CD8-positive, alpha-beta memory T cell (primary cell): ENCODE measurements at places on chromosomes 4 and X.

- no peak overlapping the region for H3K27ac ChIP-seq
- H3K4me3 ChIP-seq: no peak overlapping the region
- no peaks in the 10 kb centered on the region for H3K36me3 ChIP-seq
- no peaks in the 10 kb centered on the region for H3K4me1 ChIP-seq
Observed at GRCh38 chr4:3030566-3031356, 43.6 kb downstream of the HTT-AS start.

DNA sequence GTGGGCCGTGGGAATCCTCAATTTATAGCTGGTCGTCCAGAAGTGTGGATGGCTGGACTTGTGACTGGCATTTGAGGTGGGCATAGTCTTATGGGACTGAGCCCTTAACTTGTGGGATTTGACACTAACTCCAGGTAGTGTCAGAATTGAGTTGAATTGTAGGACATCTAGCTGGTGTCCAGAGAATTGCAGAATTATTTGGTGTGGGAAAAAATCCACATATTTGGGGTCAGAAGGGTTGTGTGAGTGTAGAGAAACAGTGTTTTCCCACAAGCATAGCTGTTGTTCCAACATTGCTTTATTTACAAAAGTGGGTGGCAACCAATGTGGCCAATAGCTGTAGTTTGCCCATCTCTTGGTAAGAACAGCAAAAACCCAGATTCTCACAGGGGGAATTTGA is 91.3 kb downstream of the MOSPD2 start:
- no peaks in the 10 kb centered on the region for H3K27me3 ChIP-seq
- H3K4me3 ChIP-seq: no peak overlapping the region
- H3K36me3 ChIP-seq: no peaks in the 10 kb centered on the region
- DNase-seq: no peak
- no peak overlapping the region for H3K27ac ChIP-seq

DNA sequence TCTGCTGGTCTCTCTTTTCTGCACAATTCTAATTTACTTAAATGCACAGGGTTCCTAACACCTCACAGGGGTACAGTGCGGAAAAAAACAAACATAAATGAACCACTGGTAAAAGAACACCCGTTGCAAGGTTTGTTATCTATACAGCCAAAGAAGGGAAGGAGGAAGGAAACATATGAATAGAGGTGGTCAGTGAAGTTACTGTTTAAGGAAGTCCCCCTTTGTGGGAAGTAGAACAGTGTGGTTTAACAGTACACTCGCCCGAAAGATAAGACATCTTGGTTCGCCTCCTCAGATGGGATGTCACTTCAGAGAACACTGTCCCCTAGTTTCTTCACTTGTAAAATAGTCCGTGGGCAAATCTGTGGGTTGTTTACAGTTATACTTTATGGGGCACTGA is 57.5 kb downstream of the TEC start:
- H3K4me1 ChIP-seq: no peaks in the 10 kb centered on the region
- no peak overlapping the region for H3K27ac ChIP-seq
- H3K36me3 ChIP-seq: no peaks in the 10 kb centered on the region

- no peaks in the 10 kb centered on the region for H3K36me3 ChIP-seq
- no peaks in the 10 kb centered on the region for H3K27me3 ChIP-seq
- no peak for DNase-seq
- H3K27ac ChIP-seq: peak overlapping the region; percentile 63
Observed at GRCh38 chrX:130165181-130165702, 399 bp downstream of the AIFM1 start.

DNA sequence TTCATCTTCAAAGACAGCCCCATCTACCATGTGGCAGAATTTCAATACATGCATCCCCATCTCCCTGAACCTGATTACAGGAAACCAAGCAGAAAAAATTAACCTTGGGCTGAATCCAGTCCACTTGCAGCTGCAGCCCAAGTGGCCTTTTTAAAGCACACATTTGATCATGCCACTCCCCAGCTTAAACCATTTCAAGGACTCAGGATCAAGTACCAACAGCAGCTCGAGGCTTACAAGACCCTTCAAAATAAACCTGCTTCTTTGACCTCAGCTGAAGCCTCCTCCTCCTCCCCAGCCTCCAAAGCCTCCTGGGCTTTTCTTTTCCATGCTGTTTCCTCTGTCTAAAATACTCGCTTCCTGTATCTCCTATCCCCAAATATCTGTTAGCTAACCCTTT is 50.7 kb upstream of the KIT start:
- H3K27me3 ChIP-seq: no peaks in the 10 kb centered on the region
- no peaks in the 10 kb centered on the region for H3K4me1 ChIP-seq
- no peak for DNase-seq
- H3K36me3 ChIP-seq: no peaks in the 10 kb centered on the region
- no peak overlapping the region for H3K27ac ChIP-seq
- no peak overlapping the region for H3K4me3 ChIP-seq

DNA sequence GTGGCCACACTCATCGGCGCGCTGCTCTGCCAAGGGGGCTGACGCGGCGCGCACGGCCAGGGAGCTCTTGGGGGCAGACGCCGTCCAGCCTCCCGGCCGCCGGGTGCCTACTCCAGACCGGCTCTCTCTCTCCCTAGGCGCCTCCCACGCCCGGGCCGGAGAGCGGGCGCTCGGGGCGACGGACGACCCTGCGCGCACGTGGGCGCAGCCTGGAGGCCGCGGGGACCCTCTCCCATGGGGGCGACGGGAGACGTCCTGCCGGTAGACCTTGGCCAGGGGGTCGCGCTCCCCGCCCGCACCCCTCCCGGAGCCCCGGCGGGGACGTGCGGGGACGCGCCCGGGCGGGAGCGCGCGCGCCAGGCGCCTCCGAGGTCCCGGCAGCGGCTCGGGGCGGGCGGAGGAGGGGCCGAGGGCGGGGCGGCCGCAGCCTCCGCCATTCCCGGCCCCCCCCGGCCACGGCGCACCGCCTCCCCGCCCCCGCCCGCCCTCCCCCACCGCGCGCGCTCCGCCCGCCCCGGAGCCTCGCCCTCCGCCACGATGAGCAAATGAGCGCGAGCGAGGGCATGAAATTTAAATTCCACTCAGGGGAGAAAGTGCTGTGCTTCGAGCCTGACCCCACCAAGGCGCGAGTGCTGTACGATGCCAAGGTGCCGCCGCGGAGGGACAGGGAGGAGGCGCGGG is at the start of gene MSL3:
MSL3 (plus strand) TSS at position 519 of the 681 bp plus-strand sequence; CDS start at position 546, 27 bp downstream.
- H3K27me3 ChIP-seq: no peaks in the 10 kb centered on the region
- peaks cover 10% of the 10 kb centered on the region for H3K4me1 ChIP-seq
- peak within 1 kb of the TSS; percentile 87 for H3K27ac ChIP-seq
- H3K36me3 ChIP-seq: peaks cover 9% of the 10 kb centered on the region

- H3K27ac ChIP-seq: no peak overlapping the region
- H3K4me3 ChIP-seq: no peak overlapping the region
- H3K4me1 ChIP-seq: peaks cover 47% of the 10 kb centered on the region
- no peaks in the 10 kb centered on the region for H3K27me3 ChIP-seq
Observed at GRCh38 chr4:38308728-38309311, 348.6 kb downstream of the PTTG2 start.

DNA sequence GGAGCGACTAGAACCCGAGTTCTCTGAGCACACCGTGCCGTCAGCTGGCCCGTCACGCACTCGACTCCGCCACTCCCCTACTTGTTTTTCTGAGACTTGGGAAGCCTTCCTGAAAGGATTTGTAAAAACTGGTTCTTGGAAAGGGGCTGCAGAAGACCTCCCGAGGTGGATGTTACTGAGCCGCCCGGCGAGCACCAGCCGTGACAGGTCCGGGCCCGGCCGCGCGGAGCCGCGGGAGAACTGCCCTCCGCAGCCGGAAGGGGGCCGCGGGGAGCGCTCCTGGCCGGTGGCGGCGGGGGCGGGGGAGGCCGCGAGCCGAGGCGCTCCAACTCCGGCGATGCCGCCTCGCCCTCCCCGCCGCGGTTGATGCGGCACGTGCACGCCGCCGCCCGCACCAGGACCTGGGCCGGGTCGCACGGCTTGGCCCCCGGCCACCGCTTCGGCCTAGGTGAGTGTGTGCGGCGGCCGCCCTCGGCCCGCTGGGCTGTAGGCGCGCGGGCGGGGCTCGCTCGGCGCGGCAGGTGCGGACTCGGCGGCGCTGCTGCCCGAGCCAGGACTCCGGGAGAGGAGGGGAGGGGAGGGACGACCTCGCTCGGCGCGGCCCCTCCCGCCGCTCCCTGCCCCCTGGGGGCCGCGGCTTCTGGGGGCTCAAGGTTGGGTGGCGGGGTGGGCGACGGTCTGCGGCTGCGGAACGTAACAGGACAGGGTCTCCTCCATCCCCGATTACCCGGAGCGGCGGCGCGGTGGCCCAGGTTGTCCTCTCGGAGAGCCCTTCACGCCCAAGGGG is 1.7 kb downstream of the SPRY1 start:
- H3K27ac ChIP-seq: peak overlapping the region; percentile 26
- H3K4me3 ChIP-seq: peak overlapping the region; percentile 75
- H3K4me1 ChIP-seq: peaks cover 15% of the 10 kb centered on the region

DNA sequence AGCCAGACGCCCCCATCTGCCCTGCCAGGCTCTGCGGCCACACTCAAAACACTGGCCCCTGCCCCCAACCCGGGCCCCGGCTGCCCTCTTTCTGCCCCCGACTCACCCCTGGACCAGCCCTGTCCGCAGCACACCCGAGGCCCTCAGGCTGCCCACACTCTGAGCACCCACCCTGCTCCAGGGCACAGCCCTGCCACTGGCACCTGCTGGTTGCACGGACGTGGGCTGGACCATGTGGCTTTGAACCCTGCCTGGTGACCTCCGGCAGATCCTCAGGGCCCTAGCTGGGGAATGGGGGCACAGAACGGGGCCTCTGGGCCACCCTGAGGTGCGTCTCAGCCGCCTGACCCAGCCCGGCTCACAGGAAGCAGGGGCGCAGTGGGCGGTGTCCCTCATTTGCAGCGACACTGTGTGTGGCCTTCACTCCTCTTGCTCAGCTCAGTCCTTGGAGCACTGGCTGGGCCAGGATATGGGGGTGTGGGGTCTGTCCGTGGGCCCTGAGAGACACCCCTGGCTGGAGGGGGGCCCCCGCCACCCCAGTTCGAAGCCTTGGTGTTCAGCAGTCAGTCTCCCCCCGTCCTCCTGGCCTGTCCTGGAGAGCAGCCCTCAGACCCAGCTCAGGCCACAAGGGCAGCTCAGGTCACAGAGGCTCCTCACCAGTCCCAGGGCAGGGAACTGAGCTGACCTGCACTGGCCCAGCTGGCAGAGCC is 73.2 kb downstream of the FAM53A start:
- no peak overlapping the region for H3K4me3 ChIP-seq
- H3K27ac ChIP-seq: no peak overlapping the region
- H3K36me3 ChIP-seq: no peaks in the 10 kb centered on the region

GRCh38 chrX:20378233-20378920 is 111.7 kb upstream of the RPS6KA3 start:
- peaks cover 5% of the 10 kb centered on the region for H3K4me1 ChIP-seq
- H3K27me3 ChIP-seq: no peaks in the 10 kb centered on the region
- H3K4me3 ChIP-seq: no peak overlapping the region

DNA sequence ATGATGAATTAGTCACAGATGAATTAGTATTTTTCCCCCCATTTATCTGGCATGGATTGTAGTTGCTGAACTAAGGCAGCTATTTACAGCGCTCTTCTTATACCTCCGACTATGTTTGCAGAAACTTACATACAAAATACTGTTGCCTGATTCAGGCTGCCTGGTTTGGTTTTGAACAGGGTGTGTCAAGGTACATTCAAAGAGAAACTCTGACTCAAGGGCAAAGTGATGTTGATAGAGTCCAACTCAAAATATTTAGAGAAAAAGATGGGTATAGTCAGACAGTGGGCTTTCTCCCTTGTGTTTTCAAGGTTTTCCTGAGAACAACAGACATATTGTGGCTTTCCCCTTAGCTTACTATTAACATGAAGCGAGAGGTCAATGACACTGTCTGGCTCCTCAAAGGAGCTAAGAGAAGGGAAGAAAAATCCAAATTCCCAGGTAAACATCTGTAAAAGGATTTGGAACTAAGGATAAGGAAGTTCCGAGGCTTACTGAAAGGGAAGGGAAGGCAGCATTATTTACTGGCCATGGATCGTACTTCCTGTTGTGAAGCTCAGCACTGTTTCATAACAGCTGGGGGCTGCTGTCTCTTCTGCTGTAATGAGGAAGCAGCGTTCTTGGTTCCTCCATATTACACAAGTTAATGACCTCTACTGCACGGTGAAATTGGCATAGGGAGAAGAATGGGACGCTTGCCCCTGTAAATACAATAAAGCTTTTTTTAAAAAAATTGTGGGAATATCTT is 30.9 kb downstream of the FAM9C start:
- no peaks in the 10 kb centered on the region for H3K36me3 ChIP-seq
- H3K4me1 ChIP-seq: peaks cover 33% of the 10 kb centered on the region
- peak overlapping the region; percentile 51 for H3K27ac ChIP-seq
- H3K27me3 ChIP-seq: no peaks in the 10 kb centered on the region

GRCh38 chr4:143402776-143403552 is 66.3 kb downstream of the GAB1 start:
- no peaks in the 10 kb centered on the region for H3K36me3 ChIP-seq
- no peaks in the 10 kb centered on the region for H3K27me3 ChIP-seq
- no peak for DNase-seq
- H3K4me1 ChIP-seq: peaks cover 3% of the 10 kb centered on the region

- no peaks in the 10 kb centered on the region for H3K36me3 ChIP-seq
- no peak overlapping the region for H3K4me3 ChIP-seq
- no peak overlapping the region for H3K27ac ChIP-seq
- no peak for DNase-seq
Observed at GRCh38 chr4:81424816-81425755, 46.6 kb downstream of the RASGEF1B start.

GRCh38 chr4:26000274-26000950 is 86.4 kb downstream of the SMIM20 start:
- H3K4me3 ChIP-seq: no peak overlapping the region
- no peaks in the 10 kb centered on the region for H3K36me3 ChIP-seq
- no peaks in the 10 kb centered on the region for H3K27me3 ChIP-seq
- no peak overlapping the region for H3K27ac ChIP-seq

- DNase-seq: no peak
- no peaks in the 10 kb centered on the region for H3K4me1 ChIP-seq
- H3K4me3 ChIP-seq: no peak overlapping the region
- no peaks in the 10 kb centered on the region for H3K36me3 ChIP-seq
- no peak overlapping the region for H3K27ac ChIP-seq
Observed at GRCh38 chr4:80740375-80740774, 290.1 kb upstream of the BMP3 start.

GRCh38 chr4:40888933-40889332 is 139.2 kb downstream of the NSUN7 start:
- H3K4me3 ChIP-seq: no peak overlapping the region
- no peaks in the 10 kb centered on the region for H3K36me3 ChIP-seq
- no peaks in the 10 kb centered on the region for H3K4me1 ChIP-seq

DNA sequence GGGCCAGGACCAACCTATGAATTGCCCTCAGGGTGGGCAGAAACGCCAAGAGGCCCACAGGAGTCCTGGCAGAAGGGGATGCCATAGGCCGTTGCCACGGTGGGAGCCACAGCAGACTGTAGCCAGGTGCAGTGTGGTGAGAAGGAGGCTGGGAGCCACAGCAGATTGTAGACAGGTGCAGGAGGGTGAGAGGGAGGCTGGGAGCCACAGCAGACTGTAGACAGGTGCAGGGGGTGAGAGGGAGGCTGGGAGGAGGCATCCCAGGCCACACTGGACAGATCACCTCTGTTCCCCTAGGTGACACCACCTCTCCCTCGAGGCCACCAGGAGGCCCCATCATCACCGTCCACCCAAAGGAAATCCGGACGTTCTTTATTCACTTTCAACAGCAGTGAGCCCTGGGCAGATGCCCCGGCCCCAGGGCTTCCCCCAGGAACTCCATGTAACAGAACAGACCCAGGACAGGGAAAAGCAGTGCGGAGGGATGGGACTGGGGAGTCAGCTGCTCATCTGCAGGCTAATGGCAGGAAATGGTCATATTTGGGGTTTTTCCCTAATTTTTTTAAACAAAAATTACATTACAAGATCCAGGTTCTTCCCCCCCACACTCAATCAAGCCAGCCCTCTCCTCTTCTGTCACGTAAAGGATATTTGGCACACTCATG is 19.5 kb upstream of the MRFAP1 start:
- DNase-seq: no peak
- H3K27me3 ChIP-seq: no peaks in the 10 kb centered on the region
- H3K27ac ChIP-seq: no peak overlapping the region
- peaks cover 9% of the 10 kb centered on the region for H3K36me3 ChIP-seq
- H3K4me3 ChIP-seq: no peak overlapping the region
- no peaks in the 10 kb centered on the region for H3K4me1 ChIP-seq

GRCh38 chr4:2096073-2096609 is 37.0 kb downstream of the NAT8L start:
- no peak overlapping the region for H3K27ac ChIP-seq
